GM03348 (cell line): ENCODE measurements at places on chromosomes 5 and 9.

DNA sequence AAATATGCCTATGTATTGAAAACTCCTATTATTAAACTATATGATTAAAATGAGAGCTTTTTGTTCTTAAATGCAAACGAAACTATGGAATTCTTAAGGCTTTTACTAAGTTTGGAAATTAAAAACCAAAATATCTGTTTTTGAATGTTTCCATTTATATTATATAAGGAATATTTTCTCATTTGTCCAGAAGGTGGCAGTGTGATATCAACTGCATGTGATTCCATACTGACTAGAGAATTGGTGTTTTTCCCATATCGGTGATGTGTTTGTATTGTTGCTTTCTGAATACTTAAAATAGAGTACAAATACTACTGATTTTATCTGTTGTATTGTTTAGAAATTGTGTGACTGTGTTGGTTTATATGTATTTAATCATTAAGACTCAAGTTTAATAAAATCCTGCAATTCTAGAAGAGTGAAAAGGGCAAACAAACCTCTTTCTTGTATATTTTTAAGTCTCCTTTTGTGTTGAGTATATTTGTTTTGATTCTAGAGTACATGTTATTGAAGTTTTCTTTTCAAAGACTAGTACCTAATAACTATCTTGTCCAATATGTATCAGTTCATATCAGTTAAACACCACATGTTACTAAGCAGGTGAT lies 320.8 kb downstream of the CCDC171 start:
- DNase-seq = peak; percentile 58

DNA sequence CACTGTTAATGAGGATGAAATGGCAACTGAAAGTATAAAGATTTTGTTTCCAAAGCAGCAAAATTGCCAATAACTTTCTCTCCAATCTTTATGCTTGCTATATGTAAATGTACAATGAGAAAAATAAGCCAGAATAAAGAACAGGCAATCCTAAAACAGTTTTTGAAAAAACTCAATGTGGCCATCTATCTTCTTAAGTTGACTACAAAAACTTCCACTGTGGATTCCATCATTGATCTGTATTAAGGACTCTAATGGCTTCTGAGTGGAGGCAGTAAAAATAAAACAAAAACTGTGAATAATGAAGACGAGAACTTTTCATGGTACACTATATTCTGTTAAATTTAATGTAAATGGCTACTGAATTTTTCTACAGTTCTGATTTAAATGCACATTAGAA lies 382.9 kb downstream of the TMEM232 start:
- no peak for DNase-seq

- DNase-seq = peak; percentile 9
These were observed 41.0 kb upstream of the EQTN start for GRCh38 chr9:27337833-27338526.

DNA sequence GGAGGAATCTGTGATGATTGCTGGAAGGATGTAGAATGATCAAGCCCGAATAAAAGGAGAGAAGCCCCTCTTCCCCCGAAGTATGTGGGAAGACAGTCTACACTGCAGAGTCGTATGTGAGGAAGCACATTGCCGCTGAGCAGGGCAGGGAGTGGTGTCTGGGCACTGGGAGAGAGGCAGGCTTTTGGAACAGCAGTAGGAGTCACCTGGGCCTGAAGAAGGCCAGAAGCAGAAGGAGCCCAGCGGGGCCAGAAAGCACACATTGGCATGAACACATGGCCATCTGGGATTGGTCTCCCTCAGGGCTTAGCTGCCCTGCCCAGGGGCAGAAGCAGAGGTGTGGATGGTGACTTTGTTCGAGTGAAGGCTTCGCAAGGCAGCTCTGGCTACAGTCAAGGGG lies 162.8 kb downstream of the ERCC6L2 start:
- DNase-seq = no peak

DNA sequence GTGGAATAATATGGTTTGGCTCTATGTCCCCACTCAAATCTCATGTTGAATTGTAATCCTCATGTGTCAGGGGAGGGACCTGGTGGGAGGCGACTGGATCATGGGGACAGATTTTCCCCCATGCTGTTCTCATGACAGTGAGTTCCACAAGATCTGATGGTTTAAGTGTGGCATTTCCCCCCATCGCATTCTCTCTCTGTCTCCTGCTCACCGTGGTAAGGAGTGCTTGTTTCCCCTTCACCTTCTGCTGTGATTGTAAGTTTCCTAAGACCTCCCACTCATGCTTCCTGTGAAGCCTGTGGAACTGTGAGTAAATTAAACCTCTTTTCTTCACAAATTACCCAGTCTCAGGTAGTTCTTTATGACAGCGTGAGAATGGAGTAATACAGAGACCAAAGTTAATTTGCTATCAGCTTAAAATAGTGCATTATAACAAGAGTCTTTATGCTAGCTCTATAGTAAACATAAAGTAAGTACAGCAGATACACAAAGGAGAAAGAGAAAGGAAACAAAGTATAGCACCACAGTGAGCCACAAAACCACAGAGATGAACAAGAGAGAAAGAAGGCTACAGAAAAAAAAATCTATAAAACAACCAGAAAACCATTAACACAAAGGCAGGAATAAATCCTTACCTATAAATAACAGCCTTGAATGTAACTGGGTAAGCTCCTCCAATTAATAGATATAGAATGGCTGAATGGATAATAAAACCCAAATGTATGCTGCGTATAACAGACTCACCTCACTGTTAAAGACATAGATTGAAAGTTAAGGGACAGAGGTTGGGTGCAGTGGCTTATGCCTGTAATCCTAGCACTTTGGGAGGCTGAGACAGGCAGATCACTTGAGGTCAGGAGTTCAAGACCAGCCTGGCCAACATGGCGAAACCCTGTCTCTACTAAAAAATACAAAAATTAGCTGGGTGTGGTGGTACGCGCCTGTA lies 39.7 kb downstream of the RAPGEF6 start:
- no peak for DNase-seq

GRCh38 chr5:60551829-60552228 lies 148.1 kb downstream of the DEPDC1B start:
- no peak for DNase-seq

DNA sequence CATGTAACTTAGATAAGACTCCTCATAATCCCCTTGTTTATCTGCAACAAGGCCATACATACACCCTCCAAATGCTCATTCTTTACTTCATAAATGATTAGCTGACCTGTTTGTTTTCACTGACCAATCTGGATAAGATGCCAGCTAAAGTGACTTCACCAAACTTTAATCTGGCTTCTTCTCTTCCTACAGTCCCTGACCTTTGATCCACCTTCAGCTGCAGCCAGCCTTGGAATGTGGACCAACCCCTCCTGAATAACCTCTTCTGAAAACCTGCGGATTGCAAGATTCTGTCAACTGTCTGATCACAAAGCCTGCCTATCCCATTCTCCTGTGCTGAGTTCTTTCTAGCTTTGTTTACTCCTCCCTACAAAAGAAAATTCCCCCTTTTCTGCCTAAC lies 476.8 kb downstream of the LRRC70 start:
- no peak for DNase-seq

- no peak for DNase-seq
These were observed 58.6 kb upstream of the ZSWIM6 start for GRCh38 chr5:61273279-61273975.

DNA sequence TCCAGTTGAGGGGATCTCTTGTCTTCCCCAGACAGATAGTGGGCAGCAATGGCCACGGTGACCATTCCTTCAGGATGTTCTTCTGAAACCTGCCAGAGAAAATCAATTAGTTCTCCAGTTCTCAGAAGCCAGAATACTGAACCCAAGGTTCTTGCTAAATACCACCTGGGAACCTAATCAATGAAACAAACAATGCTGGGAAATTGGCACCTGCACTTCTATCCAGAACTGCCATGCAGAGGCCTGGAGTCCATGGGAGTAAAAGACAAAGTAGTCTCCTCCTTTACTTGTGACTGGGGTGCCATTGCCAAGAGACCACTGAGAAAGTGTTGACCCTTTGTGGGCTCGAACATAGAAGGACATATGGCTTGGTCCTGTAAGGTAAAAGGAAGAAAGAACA lies 45.7 kb downstream of the ERMP1 start:
- DNase-seq = no peak

- no peak for DNase-seq
These were observed 5.4 kb upstream of the SLC25A51 start for GRCh38 chr9:37909326-37909725.

DNA sequence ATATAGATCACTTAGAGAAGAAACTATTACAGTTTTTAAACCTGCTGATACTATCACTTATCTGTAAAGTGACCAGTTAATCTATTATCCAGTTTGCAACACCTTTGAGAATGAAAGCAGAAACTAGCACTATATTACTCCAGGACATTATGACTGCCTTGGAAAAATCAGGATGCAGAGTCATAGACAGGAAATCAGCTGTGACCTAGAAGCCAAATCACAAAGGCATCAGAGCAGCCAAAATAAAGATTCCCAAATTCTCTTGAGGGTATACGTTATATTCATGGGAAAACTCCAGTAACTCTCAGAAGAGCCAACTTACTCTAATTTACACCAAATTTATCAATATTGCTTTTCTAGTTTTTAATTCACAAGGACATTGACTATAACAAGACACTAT lies 49.9 kb downstream of the CDO1 start:
- no peak for DNase-seq

GRCh38 chr5:154740483-154740882 lies 14.7 kb upstream of the LARP1 start:
- DNase-seq = peak; percentile 63

DNA sequence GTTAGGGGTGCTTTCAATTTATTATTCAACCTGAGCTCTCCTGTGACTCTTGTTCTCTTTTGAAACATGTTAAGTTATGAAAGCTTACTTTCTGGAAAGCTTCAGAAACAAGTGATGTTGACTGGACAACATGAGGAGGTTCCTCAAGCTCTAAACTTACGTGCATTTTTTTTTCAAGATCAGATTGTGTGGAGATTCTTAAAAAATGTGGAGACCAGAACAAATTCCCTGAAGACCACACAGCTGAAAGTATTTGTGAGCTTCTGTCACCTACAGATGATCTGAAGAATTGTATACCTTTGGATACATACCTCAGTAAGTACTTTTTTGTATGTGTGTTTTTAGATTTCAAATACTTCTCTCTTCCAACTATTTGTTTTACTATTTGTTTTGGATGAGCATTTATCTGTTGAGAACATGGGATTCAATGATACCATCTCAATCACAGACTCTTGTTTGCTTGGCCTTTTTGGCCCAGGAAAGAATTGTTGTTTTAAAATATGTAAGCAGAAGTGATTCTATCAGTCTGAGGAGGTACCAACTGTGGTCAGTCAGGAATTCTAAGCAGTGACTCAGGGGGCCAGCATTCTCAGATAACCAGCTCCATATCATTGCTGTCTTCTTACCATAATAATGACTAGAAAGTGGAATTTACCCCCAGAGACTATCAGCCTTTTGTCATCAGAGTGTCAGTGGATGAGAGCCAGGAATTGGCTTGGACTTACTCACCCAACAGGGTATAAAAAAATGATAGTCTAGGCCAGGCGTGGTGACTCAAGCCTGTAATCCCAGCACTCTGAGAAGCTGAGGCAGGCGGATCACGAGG lies 34.4 kb upstream of the GLIPR2 start:
- peak; percentile 85 for DNase-seq

GRCh38 chr9:71147368-71147767 lies 25.9 kb upstream of the TRPM3 start:
- no peak for DNase-seq

GRCh38 chr5:177132136-177133095 lies 1.2 kb upstream of the NSD1 start:
- DNase-seq = no peak

DNA sequence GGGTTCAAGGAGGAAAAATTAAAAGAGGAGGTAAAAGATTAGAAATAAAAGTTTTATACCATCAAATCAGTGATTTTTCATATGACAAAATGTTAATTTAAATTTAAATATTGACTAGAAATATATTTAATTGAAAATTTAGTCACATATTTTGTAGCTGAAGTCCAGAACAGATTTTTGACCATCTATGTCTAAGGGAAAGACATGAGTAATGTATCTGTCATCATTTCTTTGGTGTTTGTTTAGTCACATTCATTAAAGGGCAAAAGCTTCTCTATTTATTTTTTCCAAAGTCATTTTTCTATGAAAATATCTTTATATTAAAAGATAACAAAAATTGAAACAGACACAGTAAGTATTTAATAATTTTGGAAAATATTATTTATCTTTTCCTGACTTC lies 252.0 kb upstream of the ISL1 start:
- no peak for DNase-seq

GRCh38 chr5:135635451-135635850 lies 56.7 kb upstream of the CXCL14 start:
- no peak for DNase-seq

- DNase-seq = no peak
These were observed 7.7 kb upstream of the ADRA1B start for GRCh38 chr5:159908591-159908940.

GRCh38 chr5:157913575-157913974 lies 54.6 kb upstream of the CLINT1 start:
- no peak for DNase-seq

DNA sequence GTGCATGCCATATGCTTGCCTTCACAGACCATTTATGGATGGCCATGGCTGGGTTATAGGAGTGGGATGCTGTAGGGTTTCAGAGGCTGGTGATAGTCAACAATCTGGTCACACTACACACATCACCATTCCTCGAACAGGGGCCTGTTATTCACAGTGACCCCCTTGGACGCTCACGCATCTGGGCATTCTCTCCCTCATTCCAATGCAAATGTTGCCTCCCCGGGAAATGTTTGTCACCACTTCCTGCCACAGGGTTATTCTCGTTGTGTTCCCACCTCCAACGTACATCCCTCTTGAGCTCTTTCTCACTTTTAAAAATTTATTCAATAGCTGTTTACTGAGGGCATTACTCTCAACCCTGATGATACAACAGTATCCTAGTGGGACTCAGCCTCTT lies 135.4 kb downstream of the SCAMP1 start:
- no peak for DNase-seq

DNA sequence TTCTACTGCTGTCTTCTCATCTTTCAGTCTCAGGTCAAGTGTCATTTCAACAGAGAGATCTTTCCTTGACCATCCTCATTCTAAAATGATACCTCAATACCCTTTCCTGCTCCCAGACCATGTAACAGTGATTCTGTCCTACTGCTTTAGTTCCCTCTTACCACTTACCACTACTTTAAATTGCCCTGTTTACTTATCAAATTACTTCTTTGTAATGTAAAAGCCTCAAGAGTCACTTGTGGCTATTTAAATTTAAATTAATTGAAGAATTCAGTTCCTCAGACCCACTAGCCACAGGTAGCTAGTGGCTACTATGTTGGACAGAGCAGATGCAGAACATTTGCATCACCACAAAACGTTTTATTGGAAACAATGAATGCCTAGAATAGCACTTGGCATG lies 217.3 kb downstream of the ADAMTS6 start:
- no peak for DNase-seq

GRCh38 chr9:71812385-71812784 lies 44.1 kb upstream of the CEMIP2 start:
- DNase-seq = peak; percentile 42
